ENCODE measurements at places on chromosomes 3 and 15.

GRCh38 chr3:17542591-17542990 lies 199.8 kb downstream of the TBC1D5 start:
- DNase-seq, result no peak

DNA sequence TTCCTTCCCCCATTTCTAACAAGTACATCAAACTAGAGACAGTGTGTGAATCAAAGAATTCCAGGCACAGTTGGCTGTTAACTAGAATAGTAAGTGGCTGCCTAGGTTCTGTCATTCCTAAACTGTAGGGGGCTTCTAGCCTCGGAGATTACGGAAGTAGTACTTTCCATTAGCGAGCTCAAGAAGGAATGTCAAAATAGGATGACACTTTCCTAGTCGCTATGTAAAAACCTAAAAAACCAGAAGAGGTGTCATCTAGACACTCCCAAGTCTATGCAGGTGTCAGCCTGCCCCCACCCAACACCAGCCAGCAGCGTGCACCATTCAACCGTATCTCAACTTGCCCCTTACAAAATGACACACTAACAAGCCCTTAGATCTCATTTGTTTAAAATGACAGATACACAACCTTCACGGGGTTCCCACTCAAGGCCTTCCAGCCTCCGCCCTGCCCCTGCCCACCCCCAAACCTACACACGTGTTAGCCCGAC lies 874 bp downstream of the INO80 start:
- DNase-seq, result no peak

- DNase-seq, result no peak
Observed at GRCh38 chr3:16211176-16211904, 36.9 kb downstream of the GALNT15 start.

GRCh38 chr3:129474984-129475804 lies 35.2 kb downstream of the IFT122 start:
- no peak for DNase-seq

- no peak for DNase-seq
Observed at GRCh38 chr3:96900031-96900430, 85.6 kb downstream of the EPHA6 start.

DNA sequence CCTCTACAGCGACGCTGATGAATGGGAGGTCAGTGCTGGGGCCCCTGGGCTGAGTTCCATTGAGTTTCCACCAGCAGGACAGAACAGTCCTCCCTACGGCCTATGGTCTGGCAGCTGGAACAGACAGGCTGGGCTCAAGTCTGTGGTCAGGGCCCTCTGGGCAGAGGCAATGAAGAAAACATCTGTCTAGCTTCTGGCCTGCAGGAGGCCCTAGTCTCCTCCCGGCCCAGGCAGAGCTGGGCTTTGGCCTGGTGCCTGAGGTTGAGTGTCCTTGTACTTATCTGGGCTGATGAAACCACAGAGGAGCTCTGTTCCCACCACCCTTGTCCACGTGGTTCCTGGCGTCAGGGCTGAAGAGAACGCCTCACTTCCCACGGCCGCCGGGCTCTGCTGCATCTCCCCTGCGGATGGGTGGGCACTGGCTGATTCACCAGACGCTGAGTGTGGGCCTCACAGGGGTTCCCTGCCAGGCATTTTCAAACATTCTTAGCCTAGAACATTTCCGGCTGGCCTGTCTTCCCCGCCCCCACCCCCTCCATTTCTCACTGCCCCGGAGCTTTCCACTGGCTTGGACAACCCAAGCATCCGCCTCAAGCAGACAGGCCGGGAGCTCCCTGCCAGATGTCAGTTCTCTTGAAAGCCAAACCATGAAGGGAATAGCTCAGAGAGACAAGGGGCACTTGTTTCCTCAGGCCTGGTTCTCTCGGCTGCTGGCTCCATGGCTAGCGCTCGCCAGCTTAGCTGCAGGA lies 20.3 kb downstream of the PPCDC start:
- DNase-seq, result no peak

DNA sequence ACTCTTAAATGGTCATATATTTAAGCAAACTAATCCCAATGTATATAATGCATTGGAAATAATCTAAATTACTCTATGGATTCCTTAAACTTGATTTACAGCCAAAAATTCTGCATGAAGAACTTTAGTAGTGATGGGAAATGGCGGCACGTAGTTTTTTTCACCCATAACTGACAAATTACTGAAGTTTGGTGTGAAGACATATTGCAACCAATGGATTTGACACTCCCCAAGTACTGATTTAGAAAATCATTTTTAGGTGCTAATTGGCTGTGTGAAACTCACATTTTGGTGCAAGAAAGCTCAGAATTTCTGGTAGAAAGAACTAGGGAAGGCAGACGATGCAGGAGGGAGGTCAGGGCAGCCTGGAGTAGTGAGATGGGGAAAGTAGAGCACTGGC lies 19.3 kb upstream of the TMEM108 start:
- DNase-seq, result no peak

- DNase-seq, result peak; percentile 81
Observed at GRCh38 chr15:67839929-67840748, at the start of gene RNU6-1. Gene RNU6-1, minus strand, starts transcription at chr15:67840045.

DNA sequence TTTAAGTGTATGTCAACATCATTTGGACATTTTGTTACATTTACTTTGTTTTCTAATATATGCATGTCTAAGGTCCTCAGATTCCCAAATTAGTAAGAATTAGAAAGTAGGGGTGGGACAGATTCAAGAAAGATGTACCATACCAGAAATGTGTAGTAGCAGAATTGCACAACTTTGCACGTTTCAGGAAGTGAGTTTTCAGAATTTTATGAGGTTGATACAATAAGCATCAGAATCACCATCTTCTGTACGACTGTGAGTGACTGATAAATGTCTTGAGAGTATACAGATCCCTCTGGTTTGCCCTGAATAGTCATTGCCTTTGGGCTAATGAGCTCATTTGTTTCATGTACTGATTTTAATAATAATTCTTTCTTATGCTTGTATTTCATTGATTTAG lies 9.3 kb downstream of the ARIH2 start:
- no peak for DNase-seq

DNA sequence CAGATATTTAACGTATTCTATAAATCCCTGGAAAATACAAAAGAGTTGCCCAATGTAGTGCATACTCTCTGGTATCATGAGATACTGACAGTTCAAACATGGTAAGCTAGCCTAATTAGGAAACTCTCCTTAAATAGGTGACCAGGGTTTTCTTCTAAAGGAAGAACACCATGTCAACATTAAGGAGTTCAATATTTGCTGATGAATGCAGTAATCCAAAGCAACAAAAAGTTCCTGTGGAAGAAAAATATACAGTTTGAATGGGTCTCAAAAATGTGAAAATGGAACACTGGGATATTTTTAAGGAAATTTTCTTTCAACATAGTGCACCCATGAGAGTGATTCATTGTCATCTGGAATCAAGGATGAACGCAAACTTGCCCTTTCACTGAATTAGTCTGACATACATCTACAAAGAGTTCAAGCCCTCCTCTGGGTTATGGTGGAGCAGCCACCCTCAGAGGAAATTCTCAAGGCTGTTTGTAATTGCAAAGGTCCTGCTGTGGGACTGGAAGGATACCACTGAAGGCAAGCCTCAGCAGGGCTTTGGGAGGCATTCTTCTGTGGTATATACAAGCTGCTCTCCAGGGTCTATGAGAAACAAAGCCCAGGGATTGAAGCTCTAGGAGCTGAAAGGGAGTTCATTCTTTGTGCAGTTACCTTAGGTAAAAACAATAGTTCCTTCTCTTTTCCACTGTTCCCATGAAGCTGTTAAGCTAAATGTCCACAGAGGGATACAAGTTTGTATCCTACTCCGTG lies 700.3 kb downstream of the TUSC7 start:
- DNase-seq, result no peak

DNA sequence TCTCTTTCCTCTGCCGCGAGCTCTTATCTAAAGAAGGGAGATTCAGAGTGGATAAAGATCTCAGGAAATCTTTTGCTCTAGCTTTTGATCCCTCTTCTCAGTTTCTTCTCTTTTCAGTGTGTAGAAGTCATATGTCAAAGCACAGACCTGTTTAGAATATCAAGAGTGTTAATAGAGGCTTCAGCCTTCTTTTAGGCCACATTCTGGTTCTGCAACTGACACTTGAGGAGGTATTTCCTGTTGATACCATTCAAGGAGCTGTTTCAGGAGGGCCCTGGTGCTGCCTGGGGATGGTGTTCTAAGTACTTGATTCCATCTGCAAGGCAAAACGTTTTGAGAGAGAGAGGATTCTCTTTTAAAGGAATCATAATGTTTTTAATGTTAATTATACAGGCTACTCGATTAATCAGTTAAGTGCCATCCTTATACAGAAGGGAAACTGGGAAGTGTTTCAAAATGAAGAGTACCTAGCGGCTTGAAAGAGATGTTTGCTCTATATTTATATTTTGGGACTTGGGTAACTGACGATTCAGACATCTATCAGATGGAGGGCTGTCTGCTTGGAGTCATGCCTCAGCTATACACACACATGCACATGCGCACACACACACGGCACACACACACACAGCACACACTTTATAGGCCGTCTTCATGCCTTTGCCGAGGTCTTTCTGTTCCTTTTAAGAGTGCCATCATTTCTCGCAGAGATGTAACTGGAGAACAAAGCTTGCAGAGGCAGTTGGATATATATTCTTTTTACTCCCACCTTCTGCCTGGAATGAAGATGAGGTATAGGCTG lies 313.9 kb downstream of the PTPRG start:
- no peak for DNase-seq

GRCh38 chr15:73851689-73852088 lies 21.7 kb upstream of the TBC1D21 start:
- no peak for DNase-seq

DNA sequence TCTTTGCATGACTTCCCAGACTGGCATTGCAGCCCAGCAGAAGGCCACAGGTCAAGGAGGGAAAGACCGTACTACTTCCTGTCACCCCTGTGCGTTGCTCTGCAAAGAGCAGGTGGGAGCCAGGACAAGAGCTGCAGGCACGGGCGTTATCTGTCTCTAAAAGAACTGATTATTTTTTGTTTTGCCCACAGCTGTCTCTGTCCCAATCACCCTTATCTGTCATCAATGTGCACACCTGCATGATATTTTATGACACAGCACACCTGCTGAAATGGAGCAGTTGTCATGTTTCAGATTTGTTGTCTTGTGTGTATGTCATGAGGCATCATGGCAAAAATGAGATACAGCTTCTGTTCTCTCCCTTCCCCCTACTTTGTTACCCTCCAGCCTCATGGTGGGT lies 58.8 kb downstream of the SLCO3A1 start:
- no peak for DNase-seq

GRCh38 chr15:60554494-60554893 lies 75.6 kb upstream of the ICE2 start:
- no peak for DNase-seq

- DNase-seq, result peak; percentile 87
Observed at GRCh38 chr15:83011271-83012075, at the start of gene C15orf40. Gene C15orf40, minus strand, starts transcription at chr15:83011639. Its CDS starts 32 bp downstream, at chr15:83011607.

DNA sequence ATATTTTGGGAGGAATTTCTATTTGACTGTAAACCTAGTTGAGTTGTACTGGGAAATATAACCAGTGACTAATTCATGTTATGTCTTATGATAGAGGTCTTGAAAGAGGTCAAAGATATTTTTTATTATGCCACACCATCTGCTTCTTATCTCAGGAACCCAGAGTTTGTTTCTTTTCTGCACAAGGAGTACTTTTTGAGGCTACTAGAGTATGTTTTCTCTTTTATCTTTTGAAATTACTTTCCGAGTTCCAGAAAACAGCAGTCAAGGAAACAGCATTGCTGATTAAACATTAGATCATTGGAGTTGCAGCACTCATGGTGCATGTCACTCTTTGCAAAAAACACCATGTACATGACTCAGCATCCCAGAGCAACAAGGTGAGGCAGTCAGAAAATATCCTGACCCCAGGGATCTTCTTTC lies 645.8 kb upstream of the NR2F2 start:
- DNase-seq, result no peak

- no peak for DNase-seq
Observed at GRCh38 chr15:69141286-69141701, 19.1 kb upstream of the GLCE start.

DNA sequence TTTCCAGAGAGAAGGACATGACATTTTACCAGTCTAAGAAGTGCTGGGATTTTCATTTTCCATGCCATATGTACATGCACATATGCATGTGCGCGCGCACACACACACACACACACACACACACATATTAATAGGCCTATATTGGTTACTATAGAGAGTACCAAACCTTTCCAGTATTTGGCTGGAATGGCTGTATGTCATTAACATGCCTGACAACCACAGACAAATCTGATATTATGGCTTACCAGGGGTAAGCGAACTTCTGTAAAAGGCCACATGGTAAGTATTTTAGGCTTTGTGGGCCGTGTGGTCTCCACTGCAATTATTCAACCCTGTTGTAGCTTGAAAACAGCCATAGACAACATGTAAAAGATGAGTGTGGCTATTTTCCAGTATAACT lies 97.2 kb upstream of the TSPAN3 start:
- no peak for DNase-seq

DNA sequence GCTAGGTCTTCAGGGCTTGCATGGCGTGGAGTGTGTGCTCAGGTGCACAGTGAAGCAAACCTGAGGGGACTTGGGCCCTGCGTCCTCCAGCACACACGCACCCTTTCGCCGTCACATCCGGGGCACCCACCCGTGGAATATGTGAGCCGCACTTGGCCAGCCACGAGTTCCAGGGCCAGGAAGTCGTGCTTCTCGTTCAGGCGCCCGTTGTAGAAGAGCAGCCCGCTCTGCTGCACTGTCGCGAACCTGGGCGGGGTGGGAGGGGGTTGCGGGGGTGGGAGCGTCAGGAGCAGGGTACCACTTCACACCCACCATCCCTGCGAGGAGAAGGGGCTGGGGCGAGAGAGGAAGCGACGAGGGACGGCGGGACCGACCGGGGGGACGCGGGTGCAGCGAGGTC lies 7.1 kb downstream of the CELSR3 start:
- no peak for DNase-seq

- DNase-seq, result no peak
Observed at GRCh38 chr15:59668556-59668955, 11.2 kb upstream of the GTF2A2 start.

GRCh38 chr3:108117241-108117775 lies 26.5 kb upstream of the CD47 start:
- no peak for DNase-seq

- DNase-seq, result no peak
Observed at GRCh38 chr15:64111679-64112050, 15.9 kb downstream of the SNX1 start.

DNA sequence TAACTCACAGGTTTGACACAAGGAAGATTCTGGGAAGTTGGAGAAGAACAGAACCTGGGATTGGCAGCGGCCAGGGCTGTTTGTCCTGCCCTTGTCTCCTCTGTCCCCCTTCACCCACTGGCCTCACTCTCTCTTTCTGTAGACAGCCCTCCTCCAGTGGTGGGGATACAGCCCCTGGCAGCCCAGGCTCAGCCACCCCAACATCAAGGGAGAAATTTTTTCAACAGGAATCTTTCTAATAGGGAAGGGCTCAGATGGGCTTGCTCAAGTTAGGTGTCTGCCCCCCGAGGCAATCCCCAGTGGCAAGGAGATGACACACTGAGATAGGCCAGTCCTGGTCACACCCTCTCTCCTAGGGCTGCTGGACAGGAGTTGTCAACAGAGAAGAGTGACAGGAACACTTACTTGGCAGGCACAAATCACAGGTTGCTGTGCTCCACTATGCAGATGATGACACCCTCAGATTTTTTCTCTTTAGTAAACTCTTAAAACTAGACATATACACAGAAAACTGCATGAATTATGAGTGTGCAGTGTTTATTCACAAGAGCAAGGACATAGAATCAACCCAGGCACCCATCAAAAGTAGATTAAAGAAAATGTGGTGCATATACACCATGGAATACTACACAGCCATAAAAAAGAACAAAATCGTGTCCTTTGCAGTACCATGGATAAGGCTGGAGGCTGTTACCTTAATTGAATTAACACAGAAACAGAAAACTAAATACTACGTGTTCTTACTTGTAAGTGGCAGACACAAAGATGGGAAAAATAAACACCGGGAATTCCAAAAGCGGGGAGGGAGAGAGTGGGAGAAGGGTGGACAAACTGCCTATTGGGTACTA lies 36.3 kb downstream of the PLA2G4D start:
- no peak for DNase-seq
